ENCODE measurements at places on chromosomes 7 and 10.

- no peak for DNase-seq
Observed at GRCh38 chr10:71302874-71303568, 16.0 kb upstream of the SLC29A3 start.

GRCh38 chr10:71970869-71971268 is 6.7 kb downstream of the CHST3 start:
- DNase-seq: no peak

GRCh38 chr10:80410578-80411145 is 2.3 kb downstream of the PRXL2A start:
- DNase-seq: no peak

- no peak for DNase-seq
Observed at GRCh38 chr7:151062399-151063211, 3.2 kb downstream of the SLC4A2 start.

DNA sequence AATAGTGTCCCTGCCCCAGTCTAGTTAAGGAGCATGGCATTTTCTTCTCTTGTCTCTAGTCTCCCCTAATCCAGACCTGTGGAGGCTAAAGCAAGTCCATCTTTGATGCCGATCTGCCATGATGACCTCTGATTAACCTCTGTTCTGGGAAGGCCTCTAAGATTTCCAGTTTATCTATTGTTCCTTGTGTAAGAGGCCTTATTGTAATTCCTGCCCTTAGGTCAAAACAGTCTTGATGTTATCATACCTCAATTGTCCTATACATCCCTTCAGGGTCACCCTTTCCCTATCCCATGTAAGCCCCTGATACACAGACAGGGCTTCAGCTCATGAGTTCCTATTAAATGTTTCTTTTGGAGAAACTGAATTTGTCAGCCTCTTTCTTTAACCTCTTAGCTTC is 4.9 kb upstream of the ZMIZ2 start:
- no peak for DNase-seq

DNA sequence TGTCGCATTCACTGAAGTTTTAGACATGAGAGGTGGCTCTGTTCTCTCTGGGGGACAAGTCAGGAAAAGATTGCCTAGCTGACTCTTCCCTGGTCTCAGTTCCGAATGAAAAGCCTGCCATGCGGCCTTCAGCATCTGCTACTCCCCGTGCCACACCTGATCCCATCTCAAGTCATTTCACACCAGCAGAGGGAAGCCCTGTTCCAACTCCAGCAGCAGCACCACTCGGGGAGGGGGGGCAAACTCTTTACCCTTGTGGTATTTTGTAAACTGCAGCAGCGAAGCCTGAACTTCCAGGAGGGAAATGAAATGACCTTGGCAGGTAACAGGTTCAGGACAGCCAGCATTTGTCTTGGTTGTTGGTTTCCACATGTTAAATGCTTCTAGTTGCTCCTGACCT is 13.8 kb downstream of the LRRC4 start:
- DNase-seq: no peak

- no peak for DNase-seq
Observed at GRCh38 chr10:112946649-112947048, 3.4 kb upstream of the TCF7L2 start.

DNA sequence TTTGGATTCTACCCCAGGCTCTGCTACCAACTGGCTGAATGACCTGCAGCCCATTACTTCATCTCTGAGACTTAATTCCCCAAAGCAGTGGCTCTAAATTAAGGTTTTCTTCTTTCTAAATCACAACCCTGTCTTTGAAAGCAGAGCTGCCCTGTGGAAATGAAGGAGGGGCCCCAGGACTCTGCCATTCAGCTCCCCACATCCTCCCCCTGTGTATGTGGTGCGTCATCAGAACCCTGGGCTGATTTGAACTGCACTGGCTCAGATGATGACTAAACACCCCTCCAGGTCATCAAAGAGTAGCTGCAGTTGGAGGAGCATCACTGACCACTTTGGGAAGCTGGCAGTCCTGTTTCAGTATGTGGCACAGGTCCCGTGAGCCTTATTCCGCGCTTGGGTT is 46.6 kb downstream of the BPGM start:
- peak; percentile 26 for DNase-seq

GRCh38 chr7:87013840-87014190 is 45.6 kb downstream of the ELAPOR2 start:
- no peak for DNase-seq

DNA sequence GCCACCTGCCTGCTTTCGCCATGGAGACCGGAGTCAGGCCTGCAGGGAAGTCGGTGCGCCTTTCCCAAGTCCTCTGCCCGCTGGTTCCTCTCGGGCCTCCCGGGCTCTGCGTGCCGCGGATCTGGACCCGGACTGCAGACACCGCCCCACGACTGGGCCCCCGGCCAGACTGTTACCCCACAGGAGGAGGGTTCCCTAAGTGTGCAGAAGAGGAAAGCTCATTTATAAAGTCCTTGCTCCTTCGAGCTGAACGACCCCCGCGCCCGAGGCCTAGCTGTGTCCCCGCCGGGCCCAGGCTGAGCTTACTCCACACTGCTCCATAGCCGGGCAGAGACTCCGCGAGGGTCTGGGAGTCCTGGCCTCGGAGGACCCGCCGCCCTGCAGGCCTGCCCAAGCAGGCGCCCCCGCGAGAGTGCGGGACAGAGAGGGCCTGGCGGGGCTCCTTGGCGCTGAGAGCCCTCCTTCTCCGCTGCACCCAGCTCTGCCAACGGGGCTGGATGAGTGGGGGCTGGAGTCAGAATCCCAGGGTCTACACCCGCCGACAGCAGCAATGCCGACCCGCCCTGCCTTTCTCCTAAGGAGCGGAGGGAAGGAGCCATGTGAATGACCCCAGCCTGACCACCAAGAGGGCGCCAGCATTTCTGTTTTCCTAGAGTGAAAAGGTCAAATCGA is 8.3 kb downstream of the EN2 start:
- no peak for DNase-seq

GRCh38 chr7:134995239-134996096 is 9.2 kb downstream of the AGBL3 start:
- no peak for DNase-seq

- no peak for DNase-seq
Observed at GRCh38 chr10:113993489-113993991, 50.1 kb upstream of the ADRB1 start.

DNA sequence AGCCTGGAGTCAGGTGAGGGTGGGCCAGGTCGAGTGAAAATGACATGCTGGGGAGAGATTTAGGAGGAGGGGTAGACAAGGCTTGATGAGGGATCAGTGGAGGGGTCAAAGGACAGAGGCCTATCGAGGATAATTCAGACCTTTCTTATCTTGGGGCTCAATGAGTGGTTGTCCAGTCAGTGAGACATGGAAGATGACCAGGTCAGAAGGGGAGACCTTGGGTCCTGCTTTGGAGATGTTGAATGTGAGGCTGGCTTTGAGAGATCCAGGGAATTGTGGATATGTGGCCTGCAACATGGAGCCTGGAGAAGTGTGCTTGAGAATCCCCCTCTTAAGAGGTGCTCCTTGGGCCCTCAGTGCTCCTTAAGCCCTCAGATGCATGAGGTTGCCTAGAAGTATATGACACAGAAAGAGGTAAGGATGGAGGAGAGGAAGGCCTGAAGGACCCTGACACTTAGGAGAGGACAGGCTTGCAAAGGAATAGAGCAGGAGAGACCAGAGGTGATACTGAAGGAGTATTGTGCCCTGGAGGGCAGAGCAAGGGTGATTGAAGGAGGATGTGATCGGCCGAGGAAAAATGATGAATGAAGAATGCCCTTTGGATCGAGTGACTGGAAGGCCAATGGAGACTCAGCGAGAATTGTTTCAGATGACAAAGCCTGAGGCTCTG is 129.8 kb upstream of the GPR26 start:
- DNase-seq: no peak

- no peak for DNase-seq
Observed at GRCh38 chr10:29881336-29881771, 178.0 kb downstream of the JCAD start.

DNA sequence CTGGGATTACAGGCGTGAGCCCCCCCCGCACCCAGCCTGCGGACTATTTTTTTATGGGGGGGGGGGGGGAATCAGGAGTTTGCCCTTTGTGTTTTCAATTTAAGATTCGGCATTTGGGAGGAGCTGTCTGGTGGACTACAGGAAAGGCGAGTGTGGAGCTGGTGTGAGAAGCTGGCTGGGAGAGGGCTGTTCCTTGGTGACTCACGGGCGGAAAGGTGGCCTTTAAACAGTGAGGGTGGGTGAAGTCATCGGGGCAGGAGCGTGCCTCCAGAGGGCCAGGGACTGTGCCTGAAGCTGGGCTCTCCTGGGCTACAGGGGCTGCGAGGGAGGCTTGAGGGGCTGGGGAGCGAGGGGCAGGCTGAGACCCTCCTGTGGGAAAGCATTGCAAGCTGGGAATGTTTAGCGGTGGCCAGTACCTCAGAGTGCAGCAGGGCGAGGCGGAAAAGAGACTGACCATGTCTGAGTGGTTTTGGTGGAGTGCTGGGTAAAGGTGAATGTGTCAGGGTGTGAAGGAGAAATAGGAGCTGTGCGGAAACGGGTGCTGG is 39.7 kb upstream of the ZNF32 start:
- no peak for DNase-seq

- no peak for DNase-seq
Observed at GRCh38 chr7:7693881-7694280, 24.5 kb downstream of the RPA3 start.

- no peak for DNase-seq
Observed at GRCh38 chr10:5360318-5360915, 4.3 kb upstream of the UCN3 start.

- no peak for DNase-seq
Observed at GRCh38 chr7:84328571-84328970, 134.0 kb upstream of the SEMA3A start.

GRCh38 chr7:33039257-33039902 is 23.2 kb downstream of the NT5C3A start:
- DNase-seq: no peak
